Stimulated activated CD8-positive, alpha-beta memory T cell treated with anti-CD3 and anti-CD28 coated beads, Interleukin-4, amount 100 ng/mL, for 4 hours (primary cell): ENCODE measurements at places on chromosomes 2 and 18.

- no peak for DNase-seq
Measured at GRCh38 chr2:118779362-118779761, 68.1 kb downstream of the EN1 start.

DNA sequence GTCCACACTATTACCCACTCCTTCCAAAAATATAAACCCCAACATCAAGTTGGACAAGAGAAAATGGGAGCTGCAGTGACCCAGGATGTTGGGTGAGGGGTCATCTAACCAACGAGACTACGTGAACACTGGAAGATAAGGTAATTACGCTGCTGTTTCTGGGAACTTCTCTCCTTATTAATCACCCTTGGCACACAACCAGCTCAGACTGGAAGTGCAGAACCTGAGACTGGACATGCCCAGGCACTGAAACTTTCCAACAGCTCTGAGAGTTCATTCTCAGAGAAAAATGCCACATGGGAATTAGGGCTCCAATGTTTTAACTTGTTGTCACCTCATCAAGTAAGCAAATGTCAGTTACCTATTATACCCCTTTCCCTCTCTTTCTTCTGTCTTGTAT lies 135.3 kb downstream of the CCDC148 start:
- DNase-seq = no peak

DNA sequence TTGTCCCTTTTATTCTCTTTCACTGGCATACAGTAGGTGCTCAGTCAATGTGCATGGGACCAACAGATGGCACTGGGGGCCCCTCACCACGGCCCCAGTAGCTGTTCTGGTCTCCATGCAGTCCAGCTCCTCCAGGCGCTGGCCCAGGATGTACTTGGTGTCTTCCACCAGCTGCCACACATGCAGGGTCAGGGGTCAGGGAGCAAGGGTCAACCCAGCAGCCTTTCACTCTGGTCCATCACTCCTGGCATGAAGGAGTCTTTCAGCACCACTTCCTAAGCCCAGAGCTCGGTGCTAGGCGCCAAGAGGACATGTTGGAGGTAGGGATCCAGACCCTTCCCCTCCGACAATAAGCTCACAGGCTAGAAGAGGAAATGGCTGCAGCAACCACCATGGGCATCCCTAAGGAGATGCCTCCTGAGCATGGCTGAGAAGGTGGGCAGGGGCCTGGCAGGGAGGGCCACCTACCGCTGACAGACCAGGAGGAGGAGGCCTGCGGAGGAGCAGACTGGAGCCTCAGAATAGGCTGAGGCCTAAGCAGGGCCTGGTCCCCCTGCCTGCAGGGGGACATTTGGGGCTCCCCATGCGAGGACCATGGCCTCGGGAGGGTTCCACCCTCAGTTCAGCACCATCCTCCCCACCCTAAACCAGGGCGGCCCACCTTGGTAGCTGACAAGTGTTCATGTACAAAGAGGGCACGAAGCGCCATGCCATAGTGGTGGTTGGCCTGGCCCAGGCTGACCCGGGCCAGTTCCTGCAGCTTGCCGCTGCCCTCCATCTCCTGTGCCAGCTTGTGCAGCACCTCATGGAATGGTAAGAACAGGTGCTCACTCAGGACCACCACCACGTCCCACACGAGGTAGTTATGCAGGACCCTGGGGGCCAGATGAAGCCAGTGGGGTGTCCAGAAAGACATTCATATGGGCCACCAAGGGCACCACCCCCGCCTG lies 10.2 kb downstream of the ALPG start:
- no peak for DNase-seq

DNA sequence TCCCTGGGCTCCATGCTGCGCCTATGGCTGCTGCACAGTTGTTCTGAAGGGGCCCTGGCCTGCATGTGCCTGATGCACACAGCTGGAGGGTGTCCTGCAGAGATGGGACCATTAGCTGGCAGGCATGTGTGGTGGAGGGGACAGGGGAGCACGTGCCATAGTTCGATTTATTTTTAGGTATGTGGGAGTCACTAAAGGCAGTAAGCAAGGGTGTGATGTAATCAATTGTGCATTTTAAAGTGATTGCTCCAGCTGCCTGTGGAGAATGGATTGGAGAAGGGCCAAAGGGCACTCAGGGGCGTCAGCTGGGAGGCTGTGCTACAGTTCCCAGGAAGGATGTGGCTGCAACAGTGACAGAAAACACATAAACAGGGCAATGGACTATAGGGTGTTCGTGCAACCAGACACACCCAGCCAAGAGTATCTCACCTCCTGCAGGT lies 205.1 kb downstream of the ARL4C start:
- DNase-seq = no peak

DNA sequence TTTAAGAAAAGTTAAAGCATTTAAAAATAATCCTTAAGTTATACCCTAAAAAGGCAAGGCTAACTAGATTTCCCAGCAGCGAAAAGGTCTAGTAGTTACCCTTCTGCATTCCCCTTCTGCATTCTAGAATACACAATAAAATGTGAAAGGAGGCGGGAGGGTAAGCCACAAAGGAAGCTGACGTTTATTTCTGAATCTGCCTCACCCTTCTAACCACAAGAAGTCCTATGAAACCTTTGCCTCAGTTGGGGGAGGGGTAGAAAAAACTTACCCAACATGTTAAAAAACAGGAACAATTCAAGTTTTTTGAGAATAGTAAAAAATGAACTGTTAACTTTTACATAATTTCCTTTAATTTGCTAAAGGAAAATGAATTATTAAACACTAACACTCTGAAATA lies 11.3 kb downstream of the STK17B start:
- no peak for DNase-seq

GRCh38 chr2:71787476-71788185 lies 334.3 kb downstream of the DYSF start:
- DNase-seq = no peak

GRCh38 chr2:239609607-239610310 lies 208.9 kb upstream of the HDAC4 start:
- DNase-seq = no peak
